ENCODE measurements at places on chromosomes 6 and 20.

GRCh38 chr20:672963-673602, 2.5 kb downstream of the SCRT2 start:
- peaks cover 82% of the 10 kb centered on the region for H3K27me3 ChIP-seq
- peaks cover 20% of the 10 kb centered on the region for H3K4me1 ChIP-seq
- no peak overlapping the region for H3K27ac ChIP-seq

- H3K4me1 ChIP-seq, result no peaks in the 10 kb centered on the region
- H3K4me3 ChIP-seq, result no peak overlapping the region
- no peaks in the 10 kb centered on the region for H3K36me3 ChIP-seq
- no peak for DNase-seq
- H3K27me3 ChIP-seq, result no peaks in the 10 kb centered on the region
Measured at GRCh38 chr20:13701486-13701885, 62.8 kb upstream of the TASP1 start.

DNA sequence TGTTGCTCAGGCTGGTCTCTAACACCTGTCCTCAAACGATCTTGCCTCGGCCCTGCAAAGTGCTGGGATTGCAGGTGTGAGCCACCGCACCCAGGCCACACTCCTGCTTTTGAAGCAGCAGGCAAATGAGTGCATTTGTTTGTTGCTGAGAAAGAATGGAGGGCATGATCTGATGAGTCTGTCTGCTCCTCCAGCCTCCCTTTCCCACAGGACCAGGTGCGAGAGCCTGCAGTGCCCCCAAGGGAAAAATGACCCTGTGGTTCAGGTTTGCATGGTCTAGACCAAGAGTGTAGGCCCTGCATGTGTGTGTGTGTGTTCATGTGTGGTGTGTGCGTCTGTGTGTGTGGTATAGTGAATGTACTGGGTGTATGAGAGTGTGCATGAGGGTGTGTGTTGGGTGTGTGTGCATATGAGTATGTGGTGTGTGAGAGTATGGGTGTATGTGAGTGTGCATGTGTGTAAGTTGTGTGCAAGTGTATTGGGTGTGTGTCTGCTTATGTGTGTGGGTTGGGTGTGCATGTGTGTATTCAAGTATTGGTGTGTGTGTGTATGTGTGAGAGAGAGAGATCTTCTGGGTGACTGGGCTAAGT, 22.8 kb upstream of the FOXC1 start:
- H3K4me3 ChIP-seq, result no peak overlapping the region
- H3K27ac ChIP-seq, result no peak overlapping the region
- H3K27me3 ChIP-seq, result peaks cover 2% of the 10 kb centered on the region
- DNase-seq, result no peak

DNA sequence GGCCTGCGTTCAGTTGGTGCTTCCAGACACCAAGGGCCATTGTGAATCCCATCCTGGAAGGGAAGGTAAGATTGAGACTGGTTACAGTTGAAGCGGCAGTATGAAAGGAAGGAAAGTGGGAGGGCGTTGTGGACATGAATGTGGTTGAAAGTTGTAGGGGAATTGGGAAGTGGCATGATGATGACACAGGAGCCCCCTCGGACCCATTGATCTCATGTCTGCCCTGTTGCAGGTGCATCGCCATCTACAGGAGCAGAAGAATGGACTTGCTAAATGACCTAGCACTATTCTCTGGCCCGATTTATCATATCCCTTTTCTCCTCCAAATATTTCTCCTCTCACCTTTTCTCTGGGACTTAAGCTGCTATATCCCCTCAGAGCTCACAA, 5.5 kb downstream of the HLA-DQA1 start:
- no peak overlapping the region for H3K27ac ChIP-seq
- H3K36me3 ChIP-seq, result no peaks in the 10 kb centered on the region
- no peak for DNase-seq
- no peaks in the 10 kb centered on the region for H3K4me1 ChIP-seq
- H3K27me3 ChIP-seq, result no peaks in the 10 kb centered on the region

- DNase-seq, result no peak
- no peak overlapping the region for H3K27ac ChIP-seq
- H3K27me3 ChIP-seq, result no peaks in the 10 kb centered on the region
- H3K4me3 ChIP-seq, result no peak overlapping the region
Measured at GRCh38 chr6:57102976-57103375, 13.0 kb downstream of the ZNF451 start.

- DNase-seq, result no peak
- H3K27me3 ChIP-seq, result no peaks in the 10 kb centered on the region
- H3K4me1 ChIP-seq, result no peaks in the 10 kb centered on the region
- H3K27ac ChIP-seq, result no peak overlapping the region
Measured at GRCh38 chr6:132411296-132411695, 10.0 kb upstream of the MOXD1 start.

GRCh38 chr20:49340161-49340966, 62.5 kb upstream of the ZNFX1 start:
- H3K27me3 ChIP-seq, result peaks cover 9% of the 10 kb centered on the region
- H3K4me3 ChIP-seq, result no peak overlapping the region
- H3K27ac ChIP-seq, result no peak overlapping the region
- no peaks in the 10 kb centered on the region for H3K36me3 ChIP-seq

DNA sequence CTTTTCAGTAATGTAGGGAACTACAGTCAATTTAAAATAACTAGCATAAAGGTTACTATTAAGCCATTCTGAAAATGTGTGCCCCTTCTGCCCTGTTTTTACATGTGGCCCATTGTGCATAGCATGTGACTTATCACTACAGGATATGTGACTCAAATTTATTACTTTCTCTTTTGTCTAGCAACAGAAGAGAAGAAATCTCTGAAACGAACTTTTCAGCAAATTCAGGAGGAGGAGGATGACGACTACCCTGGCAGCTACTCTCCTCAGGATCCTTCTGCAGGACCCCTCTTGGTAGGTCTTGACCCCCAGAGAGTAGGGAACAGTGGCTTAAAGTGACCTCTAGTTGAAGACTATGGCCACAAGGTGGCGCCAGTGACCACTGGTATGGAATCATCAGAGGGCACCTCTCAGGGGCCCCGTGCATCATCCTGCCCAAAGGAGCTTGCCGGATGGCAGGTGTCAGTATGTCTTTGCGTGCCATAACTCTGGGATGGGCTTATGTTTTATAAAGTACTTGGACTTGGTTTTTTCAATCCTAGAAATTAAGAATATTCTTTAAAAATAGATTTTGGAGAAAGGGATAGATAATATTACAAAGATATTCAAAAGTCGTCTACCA, 23.9 kb downstream of the RPRD1B start:
- peaks cover 58% of the 10 kb centered on the region for H3K36me3 ChIP-seq
- H3K4me3 ChIP-seq, result no peak overlapping the region
- DNase-seq, result peak; percentile 90
- H3K27ac ChIP-seq, result peak overlapping the region; percentile 22

DNA sequence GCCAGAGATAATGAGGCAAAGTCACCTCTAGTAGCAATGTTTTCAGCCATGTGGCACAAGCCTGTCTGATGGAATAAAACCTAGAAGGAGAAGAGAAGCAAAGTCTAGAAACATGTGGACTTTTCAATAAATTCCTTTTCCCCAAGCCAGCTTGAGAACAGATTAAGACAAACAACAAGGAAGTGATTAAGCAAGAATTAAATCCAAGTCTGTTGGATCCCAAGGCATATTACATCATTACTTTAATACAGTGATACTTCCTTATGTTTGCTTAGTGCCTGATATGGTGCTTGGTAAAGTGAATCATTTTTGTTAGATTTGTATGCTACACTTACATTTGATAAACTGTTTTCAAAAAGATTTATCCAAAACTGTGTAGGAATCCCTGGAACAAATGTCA, 260.3 kb upstream of the FAM83B start:
- H3K27ac ChIP-seq, result no peak overlapping the region
- H3K36me3 ChIP-seq, result no peaks in the 10 kb centered on the region
- no peak for DNase-seq
- H3K4me1 ChIP-seq, result no peaks in the 10 kb centered on the region

DNA sequence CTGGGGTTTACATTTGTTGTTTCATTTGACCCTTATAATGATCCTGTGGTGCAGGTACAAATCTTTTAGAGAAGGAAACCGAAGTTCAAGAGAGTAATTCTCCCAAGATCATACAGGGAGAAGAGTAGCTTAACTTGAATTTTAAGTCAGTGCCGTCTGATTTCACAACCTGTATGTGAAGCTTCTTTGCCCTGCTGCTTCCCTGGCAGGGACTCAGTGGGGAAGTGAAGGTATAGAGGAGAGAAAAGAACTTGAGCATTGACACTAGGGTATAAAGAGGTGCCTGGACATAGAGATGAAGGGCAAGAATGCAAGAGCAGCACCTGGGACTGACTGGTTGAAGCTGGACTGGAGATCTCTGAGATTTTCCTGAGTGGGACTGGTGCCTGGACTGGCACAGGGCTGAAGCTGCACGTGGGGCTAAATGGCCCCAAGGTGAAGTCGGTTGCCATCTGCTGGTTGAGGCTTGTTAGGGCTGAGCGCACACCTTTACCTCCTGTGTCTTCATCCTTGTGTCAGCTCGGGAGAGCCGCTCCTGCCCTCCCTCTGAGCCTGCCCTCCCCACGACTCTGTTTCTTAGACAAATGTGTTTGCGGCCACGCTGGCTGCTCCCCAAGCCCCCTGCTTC, 41.8 kb downstream of the FARS2 start:
- H3K27me3 ChIP-seq, result no peaks in the 10 kb centered on the region
- H3K4me3 ChIP-seq, result no peak overlapping the region
- H3K4me1 ChIP-seq, result peaks cover 25% of the 10 kb centered on the region
- H3K36me3 ChIP-seq, result no peaks in the 10 kb centered on the region
- no peak overlapping the region for H3K27ac ChIP-seq
- DNase-seq, result peak; percentile 81

GRCh38 chr20:22243067-22243466, 341.3 kb downstream of the FOXA2 start:
- no peaks in the 10 kb centered on the region for H3K27me3 ChIP-seq
- DNase-seq, result no peak
- no peak overlapping the region for H3K4me3 ChIP-seq

DNA sequence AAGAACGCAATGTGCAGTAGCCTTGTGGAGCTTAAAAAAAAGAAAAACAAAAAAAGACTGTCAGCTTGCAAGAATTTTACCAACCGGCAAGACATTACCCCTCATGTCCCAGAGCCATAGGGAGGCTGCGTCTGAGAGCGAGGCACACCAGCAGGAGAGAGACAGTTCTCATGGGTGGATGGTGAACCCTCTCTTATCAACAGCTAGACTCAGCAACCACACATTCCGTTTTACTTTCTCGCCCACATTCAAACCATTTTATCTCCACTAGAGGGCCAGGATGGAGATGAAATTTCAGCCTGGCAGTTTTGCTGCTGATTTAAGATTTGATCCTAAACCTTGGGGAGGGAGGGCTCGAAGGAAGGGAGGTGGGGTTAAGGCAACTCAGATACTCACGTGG, 247.0 kb downstream of the ATXN1 start:
- no peak overlapping the region for H3K4me3 ChIP-seq
- DNase-seq, result peak; percentile 71
- H3K36me3 ChIP-seq, result no peaks in the 10 kb centered on the region
- no peaks in the 10 kb centered on the region for H3K27me3 ChIP-seq
- no peak overlapping the region for H3K27ac ChIP-seq

GRCh38 chr6:111724505-111724904, 118.8 kb upstream of the TRAF3IP2 start:
- H3K36me3 ChIP-seq, result peaks cover 5% of the 10 kb centered on the region
- H3K4me1 ChIP-seq, result peaks cover 53% of the 10 kb centered on the region
- no peak for DNase-seq

DNA sequence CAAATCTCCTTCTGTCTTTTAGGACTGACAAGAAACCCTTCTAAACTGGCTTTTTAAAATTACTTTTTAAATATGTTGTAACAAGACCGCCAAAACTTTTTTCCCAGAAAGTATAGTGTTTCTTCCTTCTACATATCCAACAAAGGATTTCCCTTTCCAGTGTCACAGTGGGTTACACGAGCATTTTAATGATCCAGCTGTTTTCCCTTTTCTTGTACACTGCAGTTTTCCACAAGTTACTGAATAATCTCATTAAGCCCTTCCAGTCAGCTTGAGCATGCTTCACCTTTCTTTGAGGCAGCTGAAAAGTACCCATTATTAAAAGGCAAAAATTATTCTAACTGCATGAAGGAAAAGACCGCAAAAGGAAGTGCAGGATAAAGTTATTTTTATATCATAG, 48.6 kb downstream of the CD24 start:
- DNase-seq, result no peak
- H3K36me3 ChIP-seq, result no peaks in the 10 kb centered on the region
- no peaks in the 10 kb centered on the region for H3K4me1 ChIP-seq
- H3K4me3 ChIP-seq, result no peak overlapping the region

DNA sequence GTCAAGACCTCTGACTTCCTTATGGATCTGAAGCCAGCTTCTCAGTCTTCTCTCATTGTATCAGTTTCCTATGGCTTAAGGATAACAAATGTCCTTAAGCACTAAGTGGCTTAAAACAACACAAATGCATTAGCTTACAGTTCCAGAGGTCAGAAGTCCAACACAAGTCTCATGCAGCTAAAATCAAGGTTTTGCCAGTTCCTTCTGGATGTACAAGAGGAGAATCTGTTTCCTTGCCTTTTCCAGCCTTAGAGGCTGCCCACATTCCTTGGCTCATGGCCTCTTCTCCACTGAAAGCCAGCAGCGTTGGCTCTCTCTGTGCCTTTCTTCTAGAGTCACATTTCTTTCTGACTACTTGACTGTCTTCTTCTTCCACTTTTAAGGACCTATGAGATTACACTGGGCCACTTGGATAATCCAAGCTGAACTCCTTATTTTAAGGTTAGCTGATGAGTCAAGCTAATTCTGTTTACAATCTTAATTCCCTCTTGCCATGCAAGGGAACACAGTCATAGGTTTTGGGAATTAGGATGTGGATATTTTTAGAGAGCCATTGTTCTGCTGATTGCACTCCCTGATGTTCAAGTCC, 179.0 kb downstream of the BCAS1 start:
- H3K36me3 ChIP-seq, result no peaks in the 10 kb centered on the region
- H3K4me1 ChIP-seq, result no peaks in the 10 kb centered on the region
- no peaks in the 10 kb centered on the region for H3K27me3 ChIP-seq
- peak; percentile 21 for DNase-seq
- H3K27ac ChIP-seq, result no peak overlapping the region

GRCh38 chr6:148177589-148178233, 164.9 kb upstream of the SASH1 start:
- H3K4me1 ChIP-seq, result no peaks in the 10 kb centered on the region
- H3K36me3 ChIP-seq, result no peaks in the 10 kb centered on the region
- DNase-seq, result peak; percentile 76
- H3K27me3 ChIP-seq, result no peaks in the 10 kb centered on the region
- no peak overlapping the region for H3K4me3 ChIP-seq
- no peak overlapping the region for H3K27ac ChIP-seq

DNA sequence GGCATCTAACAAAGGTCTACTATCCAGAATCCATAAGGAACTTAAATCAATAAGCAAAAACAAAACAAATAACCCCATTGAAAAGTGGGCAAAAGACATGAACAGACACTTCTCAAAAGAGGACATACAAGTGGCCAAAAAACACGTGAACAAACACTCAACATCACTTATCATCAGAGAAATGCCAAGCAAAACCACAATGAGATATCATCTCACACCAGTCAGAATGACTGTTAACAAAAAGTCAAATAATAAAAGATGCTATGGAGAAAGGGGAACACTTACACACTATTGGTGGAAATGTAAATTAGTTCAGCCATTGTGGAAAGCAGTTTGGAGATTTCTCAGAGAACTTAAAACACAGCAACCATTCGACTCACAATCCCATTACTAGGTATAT, 19.4 kb upstream of the VNN1 start:
- DNase-seq, result no peak
- peak overlapping the region; percentile 78 for H3K27ac ChIP-seq
- H3K4me3 ChIP-seq, result no peak overlapping the region
- H3K4me1 ChIP-seq, result peaks cover 9% of the 10 kb centered on the region
- no peaks in the 10 kb centered on the region for H3K27me3 ChIP-seq
- no peaks in the 10 kb centered on the region for H3K36me3 ChIP-seq

Data from stomach (tissue), 19 donors.